CD4-positive, alpha-beta T cell (primary cell): ENCODE measurements at places on chromosomes 12 and 14.

GRCh38 chr14:100824091-100824551, 1.8 kb upstream of the MEG3 start:
- no peak for DNase-seq

GRCh38 chr12:3602488-3602887, 111.5 kb downstream of the PRMT8 start:
- no peak for DNase-seq

DNA sequence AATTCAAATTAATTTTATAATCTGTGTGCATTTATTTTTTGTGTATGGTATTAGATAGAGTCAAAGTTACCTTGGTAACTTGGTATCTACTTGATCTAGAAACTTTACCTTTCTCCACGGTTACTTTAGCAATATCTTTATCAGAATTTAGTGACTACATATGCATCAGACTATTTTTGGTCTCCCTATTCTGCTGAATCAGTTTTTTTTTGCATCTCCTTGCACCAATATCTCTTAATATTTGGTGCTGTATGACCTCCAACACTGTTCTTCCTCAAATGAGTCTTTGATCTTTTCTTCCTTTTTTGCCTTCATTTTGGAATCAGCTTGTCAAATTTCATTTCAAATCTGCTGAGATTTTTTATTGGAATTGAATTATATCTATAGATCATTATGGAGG, 828.2 kb upstream of the FOXG1 start:
- no peak for DNase-seq

- DNase-seq: no peak
These were observed 163.4 kb downstream of the ANO6 start for GRCh38 chr12:45379261-45379660.

GRCh38 chr14:67574156-67574555, 25.9 kb downstream of the PIGH start:
- DNase-seq: no peak

DNA sequence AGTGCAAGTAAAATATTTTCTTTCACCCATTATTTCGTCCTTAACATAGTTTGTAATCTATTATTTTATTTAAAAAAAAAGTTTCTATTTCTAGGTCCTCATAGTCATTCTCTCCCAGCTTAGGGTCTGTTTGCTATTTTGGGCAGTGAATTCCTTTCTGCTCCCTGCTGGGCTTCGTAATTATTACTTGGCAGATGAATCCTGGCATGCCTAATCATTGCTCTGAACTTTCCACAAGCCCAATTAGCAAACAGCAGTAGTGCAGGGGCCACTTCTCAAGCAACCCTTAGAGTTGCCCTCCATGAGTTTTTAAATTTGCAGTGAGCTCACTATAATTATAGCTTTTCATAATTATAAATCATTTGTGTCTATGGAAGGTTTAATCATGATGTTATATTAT, 1378.3 kb upstream of the SEL1L start:
- DNase-seq: no peak

- no peak for DNase-seq
These were observed 930 bp upstream of the MIA2 start for GRCh38 chr14:39232554-39233415.
